Stimulated activated CD8-positive, alpha-beta memory T cell treated with anti-CD3 and anti-CD28 coated beads, Interleukin-7, amount 100 ng/mL, for 1 hour (primary cell): ENCODE measurements at places on chromosomes 4 and X.

DNA sequence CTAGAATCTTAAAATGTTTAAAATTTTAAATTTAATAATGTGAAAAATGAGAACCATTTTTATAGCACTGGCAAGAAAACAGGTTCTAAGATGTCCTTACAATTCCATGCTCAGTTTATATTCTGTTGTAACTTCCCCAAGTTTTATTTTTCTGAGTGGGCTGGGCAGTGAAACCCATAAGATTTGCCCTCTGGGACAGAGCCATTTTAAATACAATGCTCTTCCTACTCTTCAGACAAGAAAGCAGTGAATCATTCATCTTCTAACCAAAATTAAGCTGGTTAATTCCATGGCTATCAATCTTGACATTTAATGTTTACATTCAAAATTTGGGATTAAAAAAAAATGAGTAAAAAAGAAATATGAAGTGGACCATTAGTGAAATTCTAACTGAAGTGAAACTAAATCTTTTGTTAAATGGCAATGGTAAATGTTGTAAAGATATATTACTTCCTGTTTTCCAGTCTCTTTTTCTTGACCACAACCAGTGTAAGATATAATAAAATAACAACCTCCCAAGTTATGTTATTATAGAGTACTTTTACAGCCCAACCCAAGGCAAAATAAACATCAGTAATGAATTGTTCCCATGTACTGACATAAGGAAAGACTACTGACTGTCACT is 37.2 kb upstream of the PTPN13 start:
- DNase-seq = no peak

GRCh38 chrX:149937871-149938426 is 342 bp downstream of the EOLA2 start:
- DNase-seq = no peak

DNA sequence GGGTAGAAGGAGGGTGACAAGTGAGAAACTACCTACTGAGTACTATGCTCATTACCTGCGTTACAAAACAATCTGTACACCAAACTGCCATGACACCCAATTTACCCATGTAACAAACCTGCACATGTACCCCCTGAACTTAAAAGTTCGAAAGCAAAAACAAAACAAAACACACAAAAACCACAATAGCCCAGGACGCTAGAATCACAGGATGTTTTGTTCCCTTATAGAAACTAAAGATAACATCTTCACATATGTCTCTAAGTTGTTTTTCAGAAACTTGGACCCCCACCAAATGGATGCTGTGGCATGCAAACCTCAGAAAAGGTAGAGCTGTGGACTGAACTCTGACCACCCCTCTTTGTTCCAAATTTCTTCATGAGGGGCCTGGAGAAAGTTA is 25.2 kb upstream of the PNMA5 start:
- DNase-seq = no peak

GRCh38 chr4:113760094-113760794 is 1.3 kb downstream of the CAMK2D start:
- peak; percentile 15 for DNase-seq

- DNase-seq = no peak
These were observed 87.9 kb downstream of the STK32B start for GRCh38 chr4:5139141-5139540.

DNA sequence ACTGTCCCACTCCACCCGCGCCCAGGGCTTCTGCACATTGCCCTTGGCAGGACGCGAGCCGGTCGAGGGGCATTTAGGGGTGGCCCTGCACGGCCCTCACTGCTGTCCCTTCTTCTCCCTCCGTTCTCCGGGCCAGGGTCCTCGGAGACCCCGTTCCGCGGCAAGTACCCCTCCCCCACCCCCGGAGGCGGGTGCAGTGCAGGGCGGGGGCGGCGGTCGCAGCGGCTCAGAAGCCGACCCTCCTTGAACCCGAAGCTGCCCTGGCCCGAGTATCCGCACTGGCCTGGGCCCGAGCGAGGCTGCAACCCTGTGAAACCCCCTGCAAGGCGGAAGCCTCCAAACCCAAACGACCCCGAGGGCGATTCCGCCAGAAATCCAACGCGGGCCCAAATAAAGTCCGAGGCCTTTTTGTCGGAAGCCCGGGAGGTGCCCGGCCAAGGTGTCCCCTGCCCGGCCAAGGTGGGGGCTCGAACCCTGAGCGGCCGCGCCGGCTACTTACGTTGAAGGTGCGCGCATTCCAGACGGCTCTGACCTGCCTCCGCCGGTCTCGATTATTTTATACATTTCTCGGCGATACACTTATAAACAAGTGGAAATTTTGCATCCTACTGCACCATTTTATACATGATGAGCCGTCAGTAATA is 53.1 kb upstream of the TMEM33 start:
- no peak for DNase-seq

DNA sequence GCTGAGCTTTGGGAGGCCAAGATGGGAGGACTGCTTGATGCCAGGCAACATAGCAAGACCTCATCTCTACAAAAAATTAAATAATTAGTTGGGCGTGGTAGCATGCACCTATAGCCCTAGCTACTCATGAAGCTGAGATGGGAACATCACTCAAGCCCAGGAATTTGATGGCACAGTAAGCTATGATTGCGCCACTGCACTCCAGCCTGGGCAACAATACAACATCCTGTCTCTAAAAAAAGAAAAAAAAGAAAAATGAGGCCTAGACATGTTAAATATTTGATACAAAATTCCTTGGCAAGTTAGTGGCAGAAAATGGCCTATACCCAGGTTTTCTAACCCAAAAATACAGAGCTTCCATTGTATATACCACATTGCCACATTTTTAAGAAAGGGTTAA is 88.1 kb upstream of the MAB21L2 start:
- no peak for DNase-seq

GRCh38 chrX:40146262-40147125 is 48.7 kb upstream of the BCOR start:
- no peak for DNase-seq

DNA sequence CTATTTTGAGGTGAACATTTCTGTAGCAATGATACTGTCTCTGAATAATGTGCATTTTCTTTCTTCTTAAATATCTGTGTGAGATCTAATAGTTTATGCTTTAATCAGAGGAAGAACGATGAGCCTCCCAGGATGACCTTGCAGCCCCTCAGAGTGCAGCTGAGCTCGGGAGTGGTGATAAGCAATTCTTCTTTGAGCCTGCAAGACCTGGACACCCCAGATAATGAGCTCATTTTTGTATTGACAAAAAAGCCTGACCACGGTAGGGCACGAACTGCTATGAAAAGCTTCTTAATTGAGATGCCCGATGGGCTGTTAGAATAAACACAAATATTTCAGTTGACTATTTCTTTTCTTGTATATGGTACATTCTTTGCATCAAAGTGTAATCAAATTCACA is 105.0 kb upstream of the ANXA3 start:
- DNase-seq = no peak

DNA sequence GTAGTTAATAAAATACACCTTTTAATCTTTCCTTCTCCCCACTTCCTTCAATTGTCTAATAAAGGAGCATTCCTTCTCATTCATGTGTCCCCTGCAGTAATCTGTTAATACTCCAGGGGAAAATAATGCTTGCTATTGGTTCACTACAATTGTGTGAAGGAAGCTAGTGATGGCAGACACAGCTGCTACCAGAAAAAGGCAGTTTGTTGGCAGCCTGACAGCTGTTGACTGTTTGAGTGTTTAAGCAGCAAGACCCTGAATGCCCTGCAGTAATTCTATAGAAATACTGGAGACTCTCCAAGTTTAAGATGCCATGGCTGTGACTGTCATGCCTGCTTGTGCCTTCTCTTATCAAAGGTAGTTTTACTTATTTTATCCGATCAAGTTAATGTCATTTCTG is 359.5 kb downstream of the C4orf33 start:
- no peak for DNase-seq
